ENCODE measurements at places on chromosomes 1 and 21. TPM values are rescaled to one million over a fixed set of nuclear protein-coding genes. Genes with fewer than 3 reads are reported as not detected.
A peak's percentile ranks its signal among the peaks of the same experiment; 100 is the strongest.

DNA sequence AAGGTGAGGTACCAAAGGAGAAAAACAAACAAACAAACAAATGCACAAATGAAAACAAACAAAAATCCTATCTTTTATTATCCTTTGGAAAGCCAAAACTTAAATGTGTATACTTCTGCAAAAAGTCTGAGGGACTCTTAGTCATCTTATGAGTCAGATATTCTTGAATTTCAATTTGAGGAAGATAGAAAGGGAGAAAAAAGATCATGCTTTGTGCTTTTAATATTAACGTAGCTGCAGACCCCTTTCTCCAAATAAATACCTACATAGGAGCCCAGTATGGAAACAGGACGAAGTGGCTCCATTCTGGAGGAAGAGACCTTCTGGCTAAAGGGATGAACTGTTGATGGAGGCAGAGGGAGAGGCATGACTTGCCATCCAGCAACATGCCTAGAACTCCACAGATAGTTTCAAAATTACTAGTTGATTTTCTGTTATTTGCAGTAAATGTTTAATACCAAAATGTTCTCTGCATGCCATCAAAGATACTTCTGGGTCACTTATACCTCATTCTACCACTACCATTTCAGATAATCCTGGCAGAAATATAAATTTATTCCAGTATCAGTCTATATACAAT is 25.4 kb downstream of the NUP210L start:
- no peak for DNase-seq

SPRR2G gene
- polyA plus RNA-seq = not detected

DNA sequence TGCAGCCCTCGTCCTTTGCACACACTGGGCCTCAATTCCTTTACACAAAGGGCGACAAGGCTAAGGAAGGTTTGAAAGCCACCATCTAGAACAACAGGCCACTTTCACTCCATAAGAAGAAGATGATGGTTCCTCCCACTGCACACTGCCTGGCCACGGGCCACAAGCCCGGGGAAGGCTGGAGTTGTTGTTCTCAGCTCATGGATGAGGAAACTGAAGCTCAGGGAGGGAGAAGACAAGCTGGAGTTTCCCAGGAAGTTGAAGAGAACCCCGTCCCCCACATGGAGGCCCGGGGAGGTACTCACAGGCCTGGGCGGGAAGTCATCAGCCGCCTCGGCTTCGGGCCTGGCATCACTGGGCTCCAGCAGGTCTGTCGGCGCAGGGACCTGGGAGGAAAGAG is 24.6 kb upstream of the DDOST start:
- no peak for DNase-seq

- DNase-seq = no peak
These were observed 21.1 kb upstream of the UBXN10 start for GRCh38 chr1:20164694-20165202.

GRCh38 chr1:156212833-156213643 is at the start of gene PMF1:
Gene PMF1, plus strand, starts transcription at chr1:156213007. Its CDS starts 9 bp downstream, at chr1:156213016.
- peak; percentile 97 for DNase-seq

ALDH4A1 gene
- polyA plus RNA-seq = 52.4 TPM

PTGS2 gene
- polyA plus RNA-seq = 0.78 TPM

DNA sequence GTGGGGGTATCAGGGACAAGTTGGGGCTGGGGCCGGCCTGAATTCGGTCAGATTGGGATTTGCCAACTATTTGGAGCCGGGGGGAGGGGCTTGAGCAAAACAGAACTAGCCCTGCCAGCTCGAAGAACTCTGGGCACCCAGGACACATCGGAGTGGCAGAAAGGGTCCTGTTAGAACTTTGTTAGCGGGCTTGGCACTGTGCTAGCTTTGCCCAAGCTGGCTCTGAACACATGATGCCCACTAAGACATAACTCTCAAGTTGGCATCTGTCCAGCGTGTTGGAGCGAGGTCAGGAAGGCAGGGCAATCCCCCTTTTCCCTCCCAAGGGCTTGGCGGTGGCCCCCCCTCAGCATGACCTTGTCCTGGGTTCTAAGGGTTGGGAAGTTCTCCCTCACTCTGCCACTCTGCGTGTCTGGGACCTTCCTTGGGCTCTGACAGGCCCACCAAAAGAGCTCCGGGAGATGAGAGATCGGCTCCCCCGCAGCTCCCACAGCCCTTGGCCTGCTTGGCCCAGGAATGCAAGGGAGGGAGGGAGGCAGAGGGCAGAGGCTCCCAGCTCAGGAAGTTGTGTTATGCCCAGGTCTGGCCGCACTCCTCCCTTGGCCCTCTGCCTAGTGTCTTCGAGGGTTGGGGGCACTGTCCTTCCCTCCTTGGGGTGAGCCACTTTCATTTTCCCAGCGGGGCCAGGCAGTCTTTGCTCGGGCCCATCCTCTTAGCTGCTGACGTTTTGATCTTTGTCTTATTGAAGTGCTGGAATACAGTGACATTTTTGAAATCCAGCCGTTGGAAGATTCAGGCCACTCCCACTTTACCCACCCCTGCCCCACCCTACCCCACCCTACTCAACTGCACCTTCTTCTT is 1.2 kb downstream of the LMNA start:
- DNase-seq = peak; percentile 67

DNA sequence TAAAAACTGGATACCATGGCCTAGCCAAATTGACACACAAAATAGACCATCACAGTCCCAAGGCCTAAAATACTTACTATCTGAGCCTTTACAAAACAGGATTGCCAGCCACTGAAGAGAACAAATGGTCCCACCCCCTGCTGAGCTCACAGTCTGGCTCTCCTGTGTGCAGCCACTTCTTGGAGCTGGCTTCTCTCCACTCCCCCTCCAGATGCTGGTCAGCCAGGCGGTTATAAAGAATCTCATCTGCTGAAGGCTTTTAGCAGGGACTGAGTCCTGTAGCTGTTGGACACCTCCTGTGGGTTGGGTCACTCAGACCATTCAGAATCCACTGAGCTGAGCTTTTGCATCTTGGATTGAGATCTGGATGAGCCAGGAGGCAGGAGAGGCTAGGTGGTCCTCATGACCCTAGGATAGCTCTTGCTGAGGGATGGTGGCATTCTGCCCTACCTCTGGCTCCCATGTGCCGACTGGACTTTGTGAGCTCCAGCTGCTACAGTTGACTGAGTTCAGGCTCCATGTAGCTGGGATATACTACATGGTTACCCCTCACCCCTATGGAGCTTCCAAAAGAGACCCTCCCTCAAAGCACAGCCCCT is 16.1 kb downstream of the OXCT2 start:
- no peak for DNase-seq

DNA sequence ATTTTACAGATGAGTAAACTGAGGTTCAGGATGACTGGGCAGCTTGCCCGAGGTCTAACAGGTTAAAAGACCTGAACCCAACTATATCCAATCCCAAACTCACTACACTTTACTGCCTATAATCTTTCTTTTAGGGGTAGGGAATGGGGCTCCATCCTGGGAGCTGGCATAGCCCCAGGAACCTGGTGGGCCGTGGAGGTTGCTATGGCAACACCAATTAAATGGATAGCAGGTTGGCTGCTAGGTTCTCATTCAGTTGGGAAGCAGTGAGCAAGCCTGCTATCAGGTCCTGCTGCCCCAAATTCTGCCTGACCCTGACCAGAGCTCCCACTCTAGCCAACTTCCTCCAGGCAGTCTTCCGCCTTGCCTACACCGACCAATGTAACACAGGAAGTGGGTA is 40.9 kb downstream of the LRP8 start:
- DNase-seq = no peak

PIK3C2B gene
- polyA plus RNA-seq = 20.1 TPM

KCTD3 gene
- polyA plus RNA-seq = 91.3 TPM

DLGAP3 gene
- 1.9 TPM for polyA plus RNA-seq

DNA sequence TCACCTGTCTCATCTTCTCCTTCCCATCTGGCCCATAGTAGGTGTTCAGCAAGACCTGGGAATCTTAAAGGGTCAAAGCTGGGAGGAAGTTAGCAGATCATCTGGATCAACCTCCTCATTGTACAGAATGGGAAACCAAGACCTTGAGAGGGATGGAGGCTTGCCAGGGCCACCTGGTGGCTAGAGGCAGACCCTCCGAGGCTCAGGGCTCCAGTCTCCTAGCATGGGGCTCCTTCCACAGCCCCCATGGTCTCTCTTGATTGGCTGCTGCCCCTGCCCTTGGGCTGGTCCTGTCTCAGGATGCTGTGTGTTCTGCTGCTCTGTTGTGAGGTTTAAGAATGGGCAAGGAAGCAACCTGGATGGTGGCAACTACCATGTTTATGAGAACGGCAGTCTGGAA is 68.7 kb upstream of the CNTN2 start:
- no peak for DNase-seq

BRWD1 gene
- 57.8 TPM for polyA plus RNA-seq

- DNase-seq = no peak
These were observed 10.9 kb upstream of the CD101 start for GRCh38 chr1:116990612-116991151.

GRCh38 chr1:42825036-42825851 is 8.0 kb upstream of the SVBP start:
- DNase-seq = no peak

Data from left kidney (tissue), 8 donors.